ENCODE measurements at places on chromosomes 3 and 15. TPM values are rescaled to one million over a fixed set of nuclear protein-coding genes. Genes with fewer than 3 reads are reported as not detected.

- no peak overlapping the region for H3K4me3 ChIP-seq
- no peaks in the 10 kb centered on the region for H3K4me1 ChIP-seq
- H3K27me3 ChIP-seq, result peaks cover 4% of the 10 kb centered on the region
- no peak for DNase-seq
- H3K27ac ChIP-seq, result no peak overlapping the region
- H3K36me3 ChIP-seq, result no peaks in the 10 kb centered on the region
These were observed 55.3 kb downstream of the SLC28A2 start for GRCh38 chr15:45307230-45307924.

DNA sequence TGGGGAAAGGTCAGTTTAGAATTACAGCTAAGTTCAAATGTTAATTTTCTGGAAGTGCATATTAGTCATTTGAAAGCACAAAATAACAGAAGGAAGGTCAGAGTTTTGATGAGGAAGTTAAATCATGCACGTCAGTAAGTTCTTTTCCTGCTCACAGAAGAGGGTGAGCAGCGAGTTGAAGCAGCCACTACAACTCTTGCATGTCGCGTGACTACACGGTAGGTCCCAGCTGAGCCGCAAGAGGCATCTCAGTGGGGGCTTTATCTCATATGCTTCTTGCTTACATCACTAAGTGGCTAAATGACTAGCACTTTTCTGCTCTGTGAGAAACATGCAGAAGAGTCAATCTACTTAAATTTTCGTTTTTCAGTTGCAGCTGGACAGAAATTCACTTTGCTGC lies 21.3 kb upstream of the SEC62 start:
- DNase-seq, result peak; percentile 89
- H3K36me3 ChIP-seq, result no peaks in the 10 kb centered on the region
- peaks cover 6% of the 10 kb centered on the region for H3K4me1 ChIP-seq
- peak overlapping the region; percentile 79 for H3K27ac ChIP-seq
- H3K4me3 ChIP-seq, result no peak overlapping the region

Gene EPHB1
- polyA plus RNA-seq, result 0.54 TPM

Gene COL7A1
- 110 TPM for polyA plus RNA-seq

Gene DLG1
- polyA plus RNA-seq, result 12.5 TPM
